ENCODE measurements at places on chromosomes 7 and 10.

- peak; percentile 59 for DNase-seq
Measured at GRCh38 chr10:11162828-11163599, 145.3 kb downstream of the CELF2 start.

GRCh38 chr10:94200146-94200837 is 162.4 kb downstream of the NOC3L start:
- no peak for DNase-seq

DNA sequence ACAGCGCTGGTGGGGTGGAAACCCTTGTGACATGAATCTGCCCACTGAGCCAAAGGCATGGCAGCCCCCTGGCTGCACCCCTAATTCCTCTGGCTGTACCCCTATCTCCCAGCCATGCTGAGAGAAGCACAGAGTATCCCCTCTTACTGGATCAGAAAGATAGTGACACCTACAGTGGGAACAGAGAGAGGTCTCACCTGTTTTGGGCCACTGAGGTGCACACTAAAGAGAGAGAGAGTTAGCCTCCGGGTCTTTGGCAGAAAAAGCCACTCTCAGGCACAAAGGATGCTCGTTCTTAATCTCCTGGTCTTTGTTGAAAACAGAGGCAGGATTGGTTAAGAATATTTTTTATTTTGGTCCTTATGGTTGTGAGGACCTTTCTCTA is 11.3 kb downstream of the TSPAN14 start:
- no peak for DNase-seq

DNA sequence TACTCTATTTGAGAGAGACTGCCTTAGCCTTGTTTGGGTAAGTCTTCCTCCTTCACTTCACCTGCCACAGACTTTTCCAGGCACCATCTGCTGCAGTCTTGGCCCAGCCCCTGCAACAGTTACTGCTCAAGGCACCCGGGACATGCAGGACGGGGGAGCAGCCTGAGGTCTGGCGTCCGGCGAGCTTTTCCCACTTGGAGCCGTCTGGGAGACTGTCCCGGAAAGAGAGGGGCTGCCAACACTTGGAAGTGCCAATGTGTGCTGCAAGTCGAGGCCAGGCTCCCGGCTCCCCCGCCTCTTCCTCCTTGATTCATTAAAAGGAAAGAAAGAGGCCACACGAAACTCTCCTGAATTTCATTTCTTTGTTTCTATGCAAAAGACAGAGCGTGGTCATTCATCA is 13.7 kb downstream of the HTRA1 start:
- DNase-seq, result no peak

GRCh38 chr10:47400251-47400650 is 16.2 kb upstream of the ZNF488 start:
- DNase-seq, result no peak

GRCh38 chr7:3082386-3082785 is 38.7 kb upstream of the CARD11 start:
- no peak for DNase-seq

DNA sequence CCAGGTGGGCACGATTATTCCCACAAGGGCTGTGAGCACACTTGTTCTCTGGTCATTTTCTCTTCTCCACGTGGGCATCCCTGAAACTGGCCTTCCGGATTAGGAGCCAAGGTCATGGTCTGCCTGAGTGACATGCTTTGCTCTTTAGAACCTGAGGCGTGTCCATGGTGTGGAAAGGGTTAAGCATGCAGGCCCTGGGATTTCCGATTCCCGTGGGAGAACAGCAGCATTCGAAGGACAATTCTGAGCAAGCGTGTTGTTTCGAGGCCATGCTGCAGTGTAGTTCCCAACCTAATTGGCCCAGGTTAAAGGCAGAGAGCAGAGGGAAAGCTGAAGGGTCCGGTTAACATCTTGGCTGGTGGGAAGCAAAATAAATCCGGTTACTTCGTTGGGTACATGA is 245.9 kb downstream of the SKAP2 start:
- no peak for DNase-seq

DNA sequence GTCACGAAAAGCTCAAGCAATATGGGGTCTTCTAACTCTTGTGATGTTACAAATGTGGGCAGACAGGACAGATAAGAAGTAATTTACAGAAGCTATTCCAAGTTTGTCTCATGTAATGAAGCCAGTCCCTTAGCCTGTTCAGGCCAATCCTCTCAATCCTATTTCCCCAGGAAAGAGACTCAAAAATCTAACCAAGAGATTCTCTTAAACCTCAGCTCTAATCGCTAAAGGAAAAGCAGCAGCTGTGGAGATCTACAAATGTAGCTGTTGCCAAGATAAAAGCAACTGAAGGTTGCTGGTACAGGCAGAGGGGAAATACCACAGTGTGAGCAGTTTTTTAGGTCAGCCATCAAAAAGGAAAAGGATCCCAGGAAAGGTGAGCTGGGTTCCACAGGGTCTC is 39.3 kb downstream of the ANK3 start:
- no peak for DNase-seq

GRCh38 chr10:101290881-101291280 is 61.6 kb upstream of the LBX1 start:
- no peak for DNase-seq

DNA sequence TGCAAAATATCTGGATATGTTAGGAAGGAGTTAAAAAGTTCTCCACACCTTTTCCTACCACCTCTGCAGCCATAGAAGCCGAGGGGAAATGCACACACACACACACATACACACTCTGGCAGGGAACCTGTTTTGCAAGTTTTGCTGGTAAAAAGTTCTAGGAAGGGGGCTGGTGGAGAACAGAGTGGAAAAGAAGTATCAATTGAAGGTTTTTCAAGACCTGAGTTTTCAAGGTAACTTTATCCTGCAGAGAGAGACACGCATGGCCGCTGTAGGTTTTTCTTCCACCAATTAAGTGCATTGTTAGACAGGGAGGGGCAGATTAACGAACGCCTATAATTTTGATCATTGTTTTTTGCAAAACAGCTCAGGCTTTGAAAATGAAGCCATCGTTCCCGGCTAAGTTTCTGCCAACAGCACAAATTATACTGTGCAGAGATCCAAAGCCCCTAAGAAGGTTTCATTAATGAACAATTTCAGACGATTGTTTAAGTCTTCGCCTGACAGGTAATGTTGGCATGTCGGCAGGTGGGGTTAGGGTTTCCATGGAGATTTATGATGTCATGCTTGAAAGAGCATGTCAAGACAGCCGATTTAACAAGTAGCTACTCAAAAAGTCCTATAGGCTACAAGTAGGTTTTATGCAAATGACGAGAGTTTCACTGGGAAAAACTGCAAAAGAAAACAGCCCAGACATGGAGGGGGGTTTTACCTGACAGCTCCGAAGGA is 29.7 kb downstream of the KIAA1217 start:
- DNase-seq, result no peak

GRCh38 chr10:102198027-102198426 is 28.1 kb upstream of the ELOVL3 start:
- DNase-seq, result no peak

Data from stimulated activated CD4-positive, alpha-beta T cell treated with anti-CD3 and anti-CD28 coated beads, TNF-alpha, amount 100 ng/mL, for 24 hours (primary cell).